Esophagus mucosa (tissue), 1 donor: ENCODE measurements at places on chromosomes 7 and 10.

GRCh38 chr7:381211-382042 is 91.5 kb downstream of the FOXL3 start:
- peak; percentile 14 for ATAC-seq

- ATAC-seq = no peak
Measured at GRCh38 chr10:35172574-35172973, 45.9 kb downstream of the CREM start.

DNA sequence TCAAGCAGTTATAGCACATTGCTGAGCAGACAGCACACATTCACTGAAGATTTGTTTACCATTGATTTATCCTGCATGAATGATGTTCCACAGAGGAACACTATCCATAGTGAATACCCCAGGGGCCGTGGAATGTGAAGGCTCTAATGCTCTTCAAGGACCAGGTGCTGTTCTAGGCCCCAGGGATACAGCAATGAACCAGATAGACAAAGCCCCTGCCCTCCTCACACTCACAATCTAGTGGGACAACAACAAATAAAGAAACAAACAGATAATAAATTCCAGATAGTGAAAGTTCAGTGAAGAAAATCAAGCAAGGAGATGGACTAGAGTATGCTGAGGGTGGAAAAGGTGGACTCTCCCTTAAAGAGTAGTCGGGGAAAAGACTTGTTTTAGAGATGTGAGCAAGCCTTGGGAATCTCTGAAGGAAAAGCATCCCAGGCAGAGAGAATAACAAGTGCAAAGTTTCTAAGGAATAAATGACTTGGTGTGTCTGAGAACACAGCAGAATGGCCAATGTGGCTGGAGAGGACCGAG is 117.7 kb downstream of the CCDC71L start:
- ATAC-seq = no peak

DNA sequence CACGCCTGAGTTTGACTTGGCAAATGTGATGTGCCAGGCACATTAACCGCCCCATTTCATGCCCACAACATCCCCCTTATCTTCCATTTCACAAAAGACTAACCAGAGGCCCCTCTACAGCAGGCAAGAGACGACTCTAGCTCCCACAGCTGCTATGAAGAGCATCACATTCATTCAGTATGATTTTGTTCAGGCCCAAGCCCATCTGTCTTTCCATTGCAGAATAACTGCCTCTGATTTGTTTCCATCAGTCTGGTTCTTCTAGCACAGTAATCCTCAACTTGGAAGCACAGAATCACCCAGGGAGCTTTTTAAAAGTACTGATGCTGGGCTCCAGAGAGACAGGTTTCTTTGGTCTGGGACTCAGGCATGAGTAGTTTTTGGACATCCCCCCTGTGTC is 169.7 kb downstream of the NEURL1 start:
- no peak for ATAC-seq

DNA sequence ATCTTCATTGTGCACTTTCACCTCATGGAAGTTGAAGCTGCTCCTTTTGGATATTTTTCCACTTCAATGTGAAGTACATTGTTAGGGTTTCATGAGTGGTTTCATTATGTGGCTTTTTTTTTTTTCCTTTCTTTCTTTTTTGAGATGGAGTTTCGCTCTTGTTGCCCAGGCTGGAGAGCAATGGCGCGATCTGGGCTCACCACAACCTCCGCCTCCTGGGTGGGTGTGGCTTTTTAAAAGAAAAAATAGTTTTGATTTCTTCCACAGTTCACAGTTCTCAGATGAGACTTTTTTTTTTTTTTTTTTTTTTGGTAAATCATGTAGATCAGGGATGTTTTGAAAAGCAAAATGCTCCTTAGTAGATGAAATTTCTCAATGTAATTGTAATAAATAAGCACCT is 652.3 kb upstream of the ANKRD30A start:
- no peak for ATAC-seq

DNA sequence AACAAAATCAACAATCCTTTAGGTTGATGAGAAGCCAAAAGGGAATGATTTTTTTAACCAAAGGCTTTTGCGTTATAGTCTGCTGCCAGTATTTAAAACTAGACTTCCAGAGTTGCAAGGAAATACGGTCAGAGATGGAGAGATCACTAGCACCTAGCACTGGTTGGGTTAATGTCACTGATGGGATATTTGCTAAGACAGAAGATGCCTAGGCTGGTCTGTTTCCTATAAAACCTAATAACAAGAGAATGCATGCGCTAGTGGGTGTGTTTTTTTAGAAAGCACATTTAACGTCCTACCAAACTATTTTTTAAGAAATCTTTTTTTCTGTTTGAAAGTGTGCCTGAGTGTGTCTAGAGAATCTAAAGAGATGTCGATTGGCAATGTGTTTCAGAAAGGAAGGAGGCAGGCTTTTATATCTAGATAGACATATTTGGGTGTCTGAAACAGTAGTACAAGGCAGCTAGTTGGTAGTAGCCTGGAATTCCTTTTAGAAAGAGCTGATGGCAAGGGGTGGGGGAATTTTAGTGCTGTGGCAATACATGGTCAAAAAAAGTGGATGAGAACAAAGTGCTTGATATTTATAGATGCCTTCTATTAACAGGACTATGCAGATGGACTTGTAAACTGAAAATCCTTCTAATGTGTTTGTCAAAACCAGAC is 863 bp downstream of the CALD1 start:
- ATAC-seq = no peak

GRCh38 chr10:95661818-95662217 is 5.3 kb upstream of the ALDH18A1 start:
- ATAC-seq = no peak

GRCh38 chr7:43143918-43144589 is 31.6 kb downstream of the HECW1 start:
- ATAC-seq = no peak

DNA sequence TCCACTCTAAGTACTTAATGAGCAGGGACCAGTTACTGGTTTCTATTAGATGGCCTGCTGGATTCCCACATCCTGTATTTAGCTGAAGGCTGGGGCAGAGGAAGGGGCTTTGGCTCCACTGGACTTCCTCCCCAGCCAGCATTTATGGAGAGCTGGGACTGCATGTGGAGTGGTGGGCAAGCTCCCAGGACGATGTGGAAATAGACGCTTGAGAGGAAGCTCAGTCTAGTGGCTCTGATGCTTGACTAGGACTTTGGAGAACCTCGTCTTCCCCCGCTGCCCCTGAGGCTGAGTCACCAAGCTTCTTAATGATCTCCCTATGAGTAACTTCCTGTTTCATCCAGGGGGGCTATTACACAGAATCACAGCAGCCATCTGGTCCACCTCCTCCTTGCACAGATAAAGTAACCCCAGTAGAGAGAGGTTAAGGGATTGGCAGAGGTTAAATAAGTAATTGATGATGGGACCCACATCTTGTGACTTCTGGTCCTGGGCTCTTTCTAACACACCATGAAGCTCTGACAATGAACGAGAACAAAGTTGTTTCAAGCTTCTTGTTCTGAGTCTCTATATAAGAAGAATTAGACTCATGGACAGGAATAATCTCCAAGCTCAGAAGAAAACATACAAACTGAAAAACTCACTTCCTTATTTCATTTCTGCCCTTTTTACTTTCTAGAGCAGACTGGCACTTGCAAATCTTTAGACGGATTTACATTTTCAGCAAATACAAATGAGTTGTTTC is 126.2 kb downstream of the PRPF18 start:
- peak; percentile 40 for ATAC-seq

DNA sequence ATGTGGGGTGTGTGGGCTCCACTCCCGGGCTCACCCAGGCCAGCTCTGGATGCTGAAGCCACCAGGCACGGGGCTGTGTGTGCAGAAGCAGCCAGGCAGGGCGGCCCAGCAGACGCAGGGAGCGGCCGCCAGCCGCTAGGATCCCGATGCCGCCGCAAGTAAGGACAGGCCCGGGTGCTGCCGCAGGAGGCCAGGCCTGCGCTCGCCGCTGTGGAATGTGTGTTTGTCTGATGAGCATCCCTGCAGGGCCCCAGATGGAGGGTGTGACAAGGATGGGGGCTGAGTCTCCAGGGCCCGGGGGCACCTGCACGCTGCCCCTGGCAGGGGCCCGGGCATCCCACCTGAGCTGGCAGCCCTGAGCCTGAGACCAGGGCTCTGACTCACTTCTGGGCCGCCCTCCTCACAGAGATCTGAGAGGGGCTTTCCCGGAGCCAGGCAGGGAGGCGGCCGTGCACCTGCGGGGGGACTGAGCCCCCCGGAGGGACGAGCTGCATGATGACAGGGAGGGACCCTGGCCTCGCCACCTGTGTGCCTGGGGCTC is 101.5 kb downstream of the FOXL3 start:
- peak; percentile 87 for ATAC-seq
